ENCODE measurements at places on chromosomes 5 and 9. TPM values are rescaled to one million over a fixed set of nuclear protein-coding genes. Genes with fewer than 3 reads are reported as not detected.

Gene PCDHGB7
- 15.4 TPM for total RNA-seq

Gene PCDHGA11
- 2.6 TPM for total RNA-seq

Gene KCNIP1
- 2.7 TPM for total RNA-seq

Gene RNF208
- 6.7 TPM for total RNA-seq

Gene KCNV2
- not detected for total RNA-seq

Gene MRPS30
- total RNA-seq, result 37.8 TPM

Gene ADAMTS16
- 0.26 TPM for total RNA-seq

DNA sequence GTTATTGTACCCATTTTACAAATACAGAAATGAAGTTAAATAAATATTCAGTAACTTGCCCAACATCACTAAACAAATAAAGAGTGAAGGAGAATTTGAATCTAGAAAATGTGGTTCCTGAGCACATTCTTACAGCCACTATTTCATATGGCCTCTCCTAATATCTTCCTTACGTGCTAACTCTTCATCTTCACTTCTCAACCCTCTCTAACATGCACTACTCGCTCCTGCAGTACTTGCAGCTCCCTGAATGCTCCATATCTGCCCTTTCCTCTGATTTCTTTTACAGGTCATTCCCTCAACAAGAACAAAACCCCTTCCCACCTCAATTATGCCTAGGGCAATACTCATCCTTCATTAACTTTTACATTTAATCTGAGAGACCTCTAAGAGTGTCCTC lies 711.5 kb downstream of the CETN3 start:
- H3K4me3 ChIP-seq, result no peak overlapping the region
- H3K27me3 ChIP-seq, result no peaks in the 10 kb centered on the region
- no peaks in the 10 kb centered on the region for H3K4me1 ChIP-seq
- DNase-seq, result no peak
- no peaks in the 10 kb centered on the region for H3K36me3 ChIP-seq
- H3K27ac ChIP-seq, result no peak overlapping the region

DNA sequence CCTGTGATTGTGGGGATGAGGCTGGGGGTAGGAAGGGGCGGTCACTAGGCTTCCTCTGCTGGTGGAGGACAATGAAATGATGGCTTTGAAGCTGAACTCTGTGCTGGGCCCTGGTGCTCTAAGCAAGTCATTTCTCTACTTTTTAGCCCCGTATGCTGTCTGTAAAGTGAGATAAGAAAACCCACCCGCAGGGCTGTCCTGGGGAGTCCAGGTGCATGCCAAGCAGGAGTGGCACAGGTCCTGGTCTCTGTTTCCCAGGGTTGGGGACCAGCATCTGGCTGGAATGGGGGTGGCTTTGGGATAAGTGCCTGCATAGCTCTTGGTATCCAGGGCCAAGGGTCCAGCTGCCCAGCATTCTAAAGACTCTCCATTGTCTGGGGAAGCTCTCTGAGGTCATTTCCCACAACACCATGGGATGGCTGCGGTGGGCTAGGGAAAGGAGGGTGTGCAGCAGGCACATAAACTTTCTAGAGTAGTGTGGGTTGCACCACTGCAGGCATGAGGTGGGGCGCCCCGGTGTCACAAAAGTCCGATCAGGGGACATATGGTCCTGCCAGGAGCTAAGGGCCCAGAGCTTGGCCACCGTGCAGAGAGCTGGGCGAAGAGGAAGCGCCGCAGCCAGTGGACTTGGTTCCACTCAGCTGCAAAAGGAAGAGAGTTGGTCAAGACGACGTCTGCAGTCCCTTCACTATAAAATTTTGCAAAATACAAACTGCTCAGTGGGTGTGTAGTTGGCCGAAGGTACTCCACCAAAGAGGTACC lies 25.6 kb upstream of the GTF3C5 start:
- H3K4me3 ChIP-seq, result no peak overlapping the region
- H3K4me1 ChIP-seq, result no peaks in the 10 kb centered on the region
- peaks cover 21% of the 10 kb centered on the region for H3K27me3 ChIP-seq
- DNase-seq, result no peak
- H3K36me3 ChIP-seq, result no peaks in the 10 kb centered on the region

GRCh38 chr9:569296-569695 lies 272.2 kb upstream of the DMRT1 start:
- H3K36me3 ChIP-seq, result no peaks in the 10 kb centered on the region
- H3K4me3 ChIP-seq, result no peak overlapping the region
- H3K27ac ChIP-seq, result no peak overlapping the region

DNA sequence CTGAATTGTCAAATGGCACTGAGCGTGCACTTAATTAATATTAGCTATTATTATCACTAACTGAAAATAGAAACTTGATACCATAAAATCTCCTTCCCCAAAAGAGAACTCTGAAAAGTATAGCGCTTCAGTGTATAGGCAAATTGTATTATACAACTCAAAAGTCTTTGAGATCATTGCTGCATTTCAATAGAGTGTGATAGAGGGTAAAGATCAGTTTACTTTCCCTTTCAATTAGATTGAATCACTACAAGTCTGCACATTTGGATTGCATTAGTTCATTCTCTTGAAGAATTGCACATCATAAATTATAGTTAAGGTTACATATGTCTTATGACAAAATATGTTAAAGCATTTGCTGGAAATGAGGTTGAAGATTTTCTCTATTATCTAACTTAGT lies 13.4 kb upstream of the GRIN3A start:
- H3K27me3 ChIP-seq, result no peaks in the 10 kb centered on the region
- H3K27ac ChIP-seq, result no peak overlapping the region
- no peaks in the 10 kb centered on the region for H3K36me3 ChIP-seq
- H3K4me1 ChIP-seq, result no peaks in the 10 kb centered on the region

DNA sequence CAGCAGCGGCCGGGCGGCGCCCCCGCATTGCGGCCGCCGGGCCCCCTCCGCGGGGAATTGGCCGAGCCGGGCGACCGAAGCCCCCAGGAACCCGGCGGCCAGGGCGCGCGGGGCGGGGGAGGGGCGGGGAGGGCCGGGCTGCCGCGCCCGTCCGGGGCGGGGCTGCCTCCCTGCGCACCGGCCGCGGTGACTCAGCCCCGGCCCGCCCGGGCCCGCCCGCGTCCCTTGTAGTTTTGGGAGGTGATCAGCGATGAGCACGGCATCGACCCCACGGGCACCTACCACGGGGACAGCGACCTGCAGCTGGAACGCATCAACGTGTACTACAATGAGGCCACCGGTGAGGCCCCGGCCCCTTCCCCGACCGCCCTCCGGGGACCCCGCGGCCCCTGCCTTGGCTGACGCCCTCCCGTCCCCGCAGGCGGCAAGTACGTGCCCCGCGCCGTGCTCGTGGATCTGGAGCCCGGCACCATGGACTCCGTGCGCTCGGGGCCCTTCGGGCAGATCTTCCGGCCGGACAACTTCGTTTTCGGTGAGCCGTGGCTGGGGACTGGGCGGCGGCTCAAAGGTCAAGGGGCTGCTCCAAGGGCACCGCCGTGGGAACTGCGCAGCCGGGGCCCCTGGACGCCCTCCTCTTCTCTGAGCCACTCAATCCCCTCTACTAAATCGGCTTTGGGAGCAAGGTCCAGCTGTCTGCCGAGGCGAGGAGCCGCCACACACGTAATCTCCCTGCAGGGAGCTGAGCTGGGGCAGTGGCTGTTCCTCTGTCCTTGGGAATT lies 592 bp downstream of the TUBB4B start:
- no peaks in the 10 kb centered on the region for H3K27me3 ChIP-seq
- DNase-seq, result peak; percentile 85
- peaks cover 44% of the 10 kb centered on the region for H3K4me1 ChIP-seq
- H3K36me3 ChIP-seq, result peaks cover 21% of the 10 kb centered on the region
- H3K27ac ChIP-seq, result peak overlapping the region; percentile 86

DNA sequence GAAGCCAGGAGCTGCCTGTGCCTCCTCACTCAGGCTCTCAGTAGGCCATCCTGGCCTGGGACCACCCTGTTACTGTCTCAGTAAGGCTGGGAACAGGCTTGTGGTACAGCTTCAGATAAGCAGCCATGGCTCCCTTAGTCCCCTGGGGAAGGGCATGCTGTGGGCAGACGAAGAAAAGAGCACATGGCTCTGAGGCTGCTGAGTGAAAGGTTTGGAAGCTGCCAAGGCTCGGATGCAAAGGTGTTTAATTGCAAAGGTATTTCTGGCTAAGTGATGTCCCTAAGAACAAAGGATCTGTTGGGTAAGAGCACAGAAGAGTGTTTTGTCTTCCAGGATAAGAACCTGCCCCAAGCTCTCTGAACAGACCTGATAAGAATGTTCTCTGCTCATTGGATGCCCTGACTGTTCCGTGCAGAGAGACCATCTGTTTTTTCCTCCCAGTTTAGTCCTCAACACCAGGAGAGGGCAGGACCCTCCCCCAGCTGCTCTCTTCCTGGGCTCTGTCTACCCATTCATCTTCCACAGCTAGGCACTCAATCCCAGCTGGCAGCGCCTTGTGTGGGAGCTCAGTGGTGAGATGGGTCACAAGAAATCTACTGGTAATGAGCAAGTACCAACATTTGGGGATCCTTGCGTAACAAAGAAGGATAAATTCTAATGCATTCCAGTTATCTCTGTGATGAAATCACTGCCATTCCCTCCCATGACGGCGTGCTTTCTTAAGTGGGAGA lies 17.7 kb downstream of the ANGPTL2 start:
- no peak for DNase-seq
- H3K4me3 ChIP-seq, result no peak overlapping the region
- H3K27ac ChIP-seq, result no peak overlapping the region
- H3K27me3 ChIP-seq, result no peaks in the 10 kb centered on the region
- peaks cover 3% of the 10 kb centered on the region for H3K4me1 ChIP-seq

DNA sequence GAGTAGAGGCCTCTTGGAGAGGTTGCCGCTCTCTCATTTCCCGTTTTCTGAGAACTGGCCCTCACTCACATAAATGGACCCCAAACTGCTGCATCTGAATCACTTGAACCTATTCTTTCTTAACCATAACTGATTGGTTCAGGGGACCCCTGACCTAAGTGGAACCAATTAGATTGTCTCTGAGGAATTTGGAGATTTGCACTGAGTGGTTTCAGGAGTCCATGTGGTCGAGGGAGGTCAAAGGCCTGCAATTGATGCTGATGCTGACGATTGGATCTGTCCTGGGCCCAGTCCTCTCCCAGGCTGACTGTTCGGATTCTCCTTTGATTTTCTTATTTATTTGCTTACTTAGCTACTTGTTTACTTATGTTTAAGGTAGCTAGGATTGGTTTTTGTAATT lies 88.0 kb downstream of the PTCD2 start:
- no peak for DNase-seq
- no peaks in the 10 kb centered on the region for H3K27me3 ChIP-seq
- no peaks in the 10 kb centered on the region for H3K36me3 ChIP-seq
- H3K27ac ChIP-seq, result no peak overlapping the region
- H3K4me3 ChIP-seq, result no peak overlapping the region

- no peaks in the 10 kb centered on the region for H3K27me3 ChIP-seq
- peaks cover 50% of the 10 kb centered on the region for H3K4me1 ChIP-seq
- peak overlapping the region; percentile 99 for H3K4me3 ChIP-seq
- peak overlapping the region; percentile 99 for H3K27ac ChIP-seq
- DNase-seq, result no peak
These were observed 1.6 kb downstream of the CSNK1A1 start for GRCh38 chr5:149549461-149550267.

Measured in upper lobe of right lung (tissue), 1 donor.